ENCODE measurements at places on chromosomes 16 and 17.

GRCh38 chr17:44672479-44673093, 16.3 kb downstream of the MEIOC start:
- peak; percentile 55 for DNase-seq

DNA sequence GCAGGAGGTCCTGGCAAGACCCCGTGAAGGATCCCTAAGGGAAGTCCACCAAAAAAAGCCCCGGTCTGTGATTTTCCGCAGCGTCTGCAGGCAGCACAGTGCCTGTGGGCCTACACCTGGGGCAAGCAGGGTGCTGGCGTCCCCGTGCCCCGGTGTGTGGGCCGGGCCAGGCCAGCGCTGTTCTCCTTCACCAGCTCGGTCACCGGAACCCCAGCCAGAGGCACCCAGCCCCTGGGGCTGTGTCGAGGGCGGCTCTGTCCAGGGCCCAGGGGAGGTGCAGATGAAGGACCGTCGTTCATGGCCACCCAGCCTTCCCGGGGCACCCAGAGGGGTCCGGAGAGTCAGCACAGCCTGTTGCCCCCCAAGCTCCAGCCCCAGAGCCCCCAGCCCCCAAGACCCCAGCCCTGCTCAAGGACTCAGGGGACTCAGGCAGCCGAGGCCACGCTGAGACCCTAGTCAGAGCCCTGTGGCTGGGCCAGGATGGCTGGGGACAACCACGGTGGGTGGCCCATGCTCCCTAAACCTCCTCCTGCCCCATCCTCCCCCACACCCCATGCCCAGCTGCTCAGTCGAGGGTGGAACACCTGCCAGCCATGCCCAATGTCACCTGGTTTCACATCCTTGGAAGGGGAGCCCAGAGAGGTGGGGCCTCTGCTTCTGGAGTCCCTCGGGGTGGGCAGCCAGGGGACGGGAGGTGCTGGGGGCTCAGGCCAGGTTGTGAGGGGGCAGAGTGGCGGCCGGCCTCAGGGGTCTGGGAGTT, 5.7 kb upstream of the C1QTNF8 start:
- no peak for DNase-seq

DNA sequence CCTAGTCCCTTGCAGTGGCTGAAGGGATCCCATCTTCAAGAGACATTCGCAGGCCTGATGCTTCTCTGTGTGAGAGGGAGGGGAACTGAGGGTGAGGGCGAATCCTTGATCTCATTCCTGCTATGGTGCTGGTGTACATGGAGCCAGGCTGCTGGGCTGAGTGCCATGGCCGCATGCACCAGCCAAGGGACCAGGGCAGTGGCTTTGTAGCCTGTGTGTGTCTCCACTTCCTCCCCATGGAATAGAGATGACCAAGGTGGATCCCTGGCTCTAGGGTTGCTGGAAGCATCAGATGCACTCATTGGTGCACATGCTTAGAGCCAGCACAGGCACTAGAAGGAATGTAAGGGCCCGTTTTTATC, 195.0 kb downstream of the FOXL1 start:
- no peak for DNase-seq

GRCh38 chr16:31711344-31711845, 162.2 kb upstream of the ZNF267 start:
- DNase-seq, result no peak

DNA sequence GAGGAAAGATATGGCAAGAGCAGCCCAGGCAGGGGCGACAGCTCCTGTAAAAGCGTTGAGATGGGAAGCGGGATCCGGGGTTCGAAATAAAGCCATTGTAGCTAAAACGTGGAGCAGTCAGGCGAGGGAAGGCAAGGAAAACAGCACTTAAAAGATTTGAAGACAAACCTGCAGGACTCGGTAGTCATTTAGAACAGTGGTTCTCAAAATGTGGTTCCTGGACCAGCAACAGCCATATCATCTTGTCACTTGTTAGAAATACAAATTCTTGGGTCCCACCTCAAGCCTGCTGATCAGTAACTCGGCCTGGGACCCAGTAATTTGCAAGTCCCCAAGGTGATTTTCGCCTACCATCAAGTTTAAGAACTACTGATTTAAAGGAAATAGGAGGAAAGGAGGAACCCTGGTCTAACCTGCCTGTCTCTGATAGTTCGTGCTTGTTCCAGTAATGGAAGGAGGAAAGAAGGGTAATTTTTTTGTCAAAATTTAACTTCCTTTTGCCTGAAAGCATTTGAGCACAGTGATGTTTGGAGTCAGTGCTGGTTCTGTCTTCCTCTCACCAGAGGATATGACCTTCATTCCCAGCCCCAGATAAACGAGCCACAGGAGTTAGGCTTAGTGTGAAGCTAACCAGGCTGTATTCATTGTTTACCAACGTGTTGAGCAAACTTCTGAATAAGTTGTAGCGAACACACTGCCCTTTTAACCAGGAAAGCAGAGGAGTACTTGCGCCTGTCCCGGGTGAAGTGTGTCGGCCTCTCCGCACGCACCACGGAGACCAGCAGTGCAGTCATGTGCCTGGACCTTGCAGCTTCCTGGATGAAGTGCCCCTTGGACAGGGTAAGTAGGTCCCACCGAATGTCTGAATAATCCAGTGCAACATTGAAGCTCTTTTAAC, 1.1 kb downstream of the ORC6 start:
- peak; percentile 43 for DNase-seq

GRCh38 chr17:67027031-67027628, 17.2 kb upstream of the CACNG1 start:
- DNase-seq, result peak; percentile 2

DNA sequence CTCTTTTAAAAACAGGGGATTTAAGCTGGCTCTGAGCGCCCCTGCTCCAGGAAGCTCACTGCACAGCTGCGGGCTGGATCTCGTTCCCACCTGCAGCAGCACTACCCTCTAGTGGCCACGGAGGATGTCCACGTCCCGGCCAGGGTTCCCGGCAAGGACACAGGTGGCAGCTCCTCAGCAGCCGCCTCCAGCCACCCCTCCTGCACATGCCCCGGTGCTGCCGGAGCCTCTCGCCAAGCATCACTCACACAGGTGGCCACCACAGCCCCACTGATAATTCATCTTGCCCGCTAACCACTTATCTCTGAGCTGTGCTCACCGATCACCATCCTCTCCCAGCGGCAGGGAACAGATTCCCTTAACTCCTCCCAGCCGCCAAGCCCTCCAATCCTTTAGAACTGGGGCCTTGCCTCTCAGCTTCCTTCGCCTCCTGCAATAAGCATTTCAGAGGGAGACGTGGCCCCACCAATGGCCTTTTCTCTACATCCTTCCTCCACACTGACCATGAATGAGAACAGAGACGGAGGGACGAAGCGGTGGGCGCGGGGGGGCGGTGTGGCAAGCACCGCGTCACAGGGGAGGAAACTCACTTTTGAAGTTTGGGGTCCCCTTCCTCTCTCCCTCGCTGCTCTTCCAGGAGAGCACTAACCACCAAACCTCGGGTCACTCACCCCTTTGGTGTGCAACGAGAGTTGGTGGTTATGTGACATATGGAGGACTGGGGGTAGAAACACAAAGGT, 222.1 kb downstream of the RBFOX3 start:
- peak; percentile 18 for DNase-seq

DNA sequence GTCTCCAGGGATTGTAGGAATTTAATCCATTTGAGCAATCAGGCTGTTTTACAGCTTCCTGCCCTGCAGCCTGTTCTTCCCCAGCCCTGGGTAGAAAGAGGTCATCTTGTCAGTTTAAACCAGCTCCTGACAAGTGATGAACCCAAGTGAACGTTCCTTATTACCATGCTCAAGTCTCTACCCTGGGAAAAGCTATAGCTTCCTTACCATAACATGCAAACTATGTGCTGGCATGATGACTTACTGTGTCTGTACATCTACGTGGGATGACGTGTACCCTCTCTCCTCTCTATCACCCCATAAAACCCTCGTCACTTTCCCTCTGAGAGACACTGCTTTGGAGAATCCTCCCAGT, 452.2 kb downstream of the XYLT1 start:
- no peak for DNase-seq

DNA sequence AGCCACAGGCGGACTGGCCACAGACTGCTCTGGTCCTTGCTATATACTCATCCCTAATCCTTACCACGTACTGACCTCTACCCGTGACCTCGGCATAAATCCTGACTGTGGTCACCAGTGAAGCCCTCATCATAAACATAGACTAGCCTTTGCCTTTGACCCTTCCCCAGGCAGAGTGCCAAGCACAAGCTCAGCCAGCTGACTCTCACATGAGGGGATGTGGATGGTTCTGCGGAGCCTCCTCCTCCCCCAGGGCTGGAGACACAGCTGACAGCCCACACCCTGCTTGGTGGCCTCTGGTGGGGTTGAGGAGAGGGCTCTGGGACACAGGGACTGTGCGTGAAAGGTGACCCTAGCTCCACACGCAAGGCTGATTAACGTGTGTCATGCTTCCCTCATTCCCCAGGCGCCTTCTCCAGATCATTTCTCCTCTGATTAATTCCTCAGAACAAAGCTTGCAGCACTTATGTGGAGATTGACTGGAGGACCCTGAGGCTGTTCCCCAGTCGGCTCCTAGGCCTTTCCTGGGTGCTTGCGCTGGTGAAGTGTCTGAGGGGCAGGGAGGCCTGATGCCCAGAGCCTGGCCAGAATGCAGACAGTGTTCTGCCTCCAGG, 241.5 kb upstream of the NLRP1 start:
- DNase-seq, result no peak

All from fibroblast of the aortic adventitia (primary cell).